NCI-H1092 (cell line): ENCODE measurements at places on chromosomes 2 and 18.
A peak's percentile ranks its signal among the peaks of the same experiment; 100 is the strongest.

GRCh38 chr2:150280231-150280630, 207.2 kb downstream of the RND3 start:
- DNase-seq, result no peak

DNA sequence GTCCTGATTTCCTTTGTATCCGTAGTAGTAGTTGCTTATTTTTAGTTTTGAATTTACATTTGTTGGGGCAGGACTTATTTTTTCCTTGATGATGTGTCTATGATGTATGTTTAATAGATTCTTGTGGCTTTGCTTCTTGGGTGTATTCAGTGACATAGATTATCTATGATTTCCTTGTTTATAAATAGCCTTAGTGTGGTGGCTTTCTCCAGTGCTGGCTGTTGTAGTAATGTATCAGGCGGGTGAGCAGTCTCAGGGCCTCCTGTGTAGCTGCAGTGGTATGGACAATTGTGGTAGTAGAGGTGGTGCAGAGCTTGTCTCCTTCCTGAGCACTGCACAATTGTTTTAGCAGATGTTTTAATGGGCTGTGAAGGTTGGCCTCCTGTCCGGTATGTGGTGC, 60.5 kb downstream of the SMCHD1 start:
- DNase-seq, result no peak

DNA sequence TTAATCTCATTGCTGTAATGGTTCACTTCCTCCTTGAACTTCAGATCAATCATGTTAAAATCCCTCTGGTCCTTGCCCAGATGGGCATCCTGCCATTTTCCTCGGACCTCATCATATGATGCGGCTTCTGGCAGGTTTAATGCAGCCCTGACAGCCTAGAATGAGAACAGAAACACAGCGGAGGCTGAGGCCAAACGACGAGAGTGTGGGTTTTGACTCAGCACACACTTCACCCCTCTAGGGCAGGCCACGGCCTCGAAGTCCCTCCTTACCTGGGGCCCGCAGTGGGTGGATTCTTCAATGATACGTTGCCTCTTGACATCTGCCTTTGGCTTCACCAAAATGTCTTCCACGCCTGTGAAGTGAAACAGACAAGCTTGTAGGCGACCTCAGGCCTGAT, 56.8 kb downstream of the POLR1A start:
- peak; percentile 29 for DNase-seq

DNA sequence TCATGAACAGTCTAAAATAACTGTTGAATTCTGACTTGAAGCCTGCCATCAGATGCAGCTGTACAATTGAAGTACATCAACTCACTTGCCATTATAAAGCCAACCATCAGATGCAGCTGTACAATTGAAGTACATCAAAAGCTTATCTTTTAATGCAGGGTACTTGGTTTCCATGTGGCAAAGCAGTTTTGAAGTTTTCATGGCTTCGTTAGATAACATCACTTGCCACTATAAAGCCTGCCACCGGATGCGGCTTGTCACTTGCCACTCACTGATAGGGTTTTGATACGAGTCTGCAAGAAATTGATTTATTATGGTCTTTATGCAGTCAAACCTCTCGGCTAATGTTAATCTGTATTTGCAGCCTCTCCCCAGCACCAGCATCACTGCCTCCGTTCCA, 1605.8 kb downstream of the SUCLG1 start:
- no peak for DNase-seq

- no peak for DNase-seq
These were observed 190.4 kb downstream of the PLCL1 start for GRCh38 chr2:197994751-197995150.

- no peak for DNase-seq
These were observed 3.7 kb downstream of the IER3IP1 start for GRCh38 chr18:47172476-47172875.

GRCh38 chr2:69559442-69560146, 83.9 kb downstream of the AAK1 start:
- no peak for DNase-seq

DNA sequence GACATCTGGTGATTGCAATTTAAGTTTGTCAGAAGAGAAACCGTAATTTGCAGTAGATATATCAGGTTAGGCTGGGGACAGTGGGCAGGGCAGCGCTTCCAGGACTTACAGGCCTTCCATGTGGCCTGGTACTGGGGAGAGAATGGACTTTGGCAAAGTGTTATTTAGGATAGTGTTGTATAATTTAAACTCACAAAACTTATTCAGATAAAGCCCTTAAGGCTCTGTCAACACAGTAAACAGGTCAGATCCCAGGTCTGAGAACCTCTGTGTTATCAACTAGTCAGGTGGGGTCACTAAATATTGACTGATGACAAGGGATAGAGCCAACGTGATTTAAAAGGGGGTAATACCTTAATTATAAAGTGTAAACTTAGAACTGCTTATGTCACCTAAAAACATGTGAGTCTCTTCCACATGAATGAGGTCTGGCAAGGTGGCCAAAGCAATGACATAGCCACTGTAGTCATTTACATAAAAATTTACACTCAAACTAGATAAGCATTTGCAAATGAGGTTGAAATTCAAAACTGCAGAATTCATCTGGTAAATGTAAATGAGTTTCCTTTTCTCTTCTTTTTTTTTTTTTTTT, 80.2 kb upstream of the DNMT3A start:
- DNase-seq, result no peak

- no peak for DNase-seq
These were observed 1318.5 kb upstream of the CELF4 start for GRCh38 chr18:38884050-38884449.

DNA sequence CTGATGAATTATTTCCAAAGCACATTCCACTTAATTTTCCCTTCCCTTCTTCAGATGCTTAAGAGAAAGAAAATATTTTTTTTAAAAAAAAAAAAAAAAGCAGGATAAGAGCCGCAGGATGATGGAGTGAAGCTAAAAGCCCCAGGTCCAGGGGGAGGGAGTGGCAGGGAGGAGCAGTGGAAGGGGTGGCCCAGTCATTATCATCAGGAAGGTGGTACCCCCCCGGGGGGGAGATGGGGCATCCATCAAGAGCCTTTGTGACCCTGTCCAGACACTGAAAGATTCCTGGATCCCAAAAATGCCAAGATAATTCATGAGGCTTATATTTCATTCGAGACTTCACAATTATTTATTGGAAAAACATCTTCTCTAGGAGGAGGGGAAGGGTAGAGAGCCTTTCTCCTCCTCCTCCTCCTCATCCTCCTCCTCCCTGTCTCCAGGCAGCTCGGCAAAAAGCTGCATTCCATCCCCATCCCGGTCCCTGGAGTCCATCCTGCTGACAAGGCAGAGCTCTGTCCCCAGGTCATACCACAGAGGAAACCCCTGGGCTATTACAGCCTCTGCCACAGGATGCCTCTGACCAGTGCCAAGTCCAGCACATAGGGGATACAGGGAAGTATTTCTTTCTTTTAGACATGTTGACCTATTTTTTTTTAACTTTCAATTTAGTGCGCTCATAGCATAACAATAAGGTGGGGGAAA, 125.3 kb downstream of the TWIST2 start:
- no peak for DNase-seq

DNA sequence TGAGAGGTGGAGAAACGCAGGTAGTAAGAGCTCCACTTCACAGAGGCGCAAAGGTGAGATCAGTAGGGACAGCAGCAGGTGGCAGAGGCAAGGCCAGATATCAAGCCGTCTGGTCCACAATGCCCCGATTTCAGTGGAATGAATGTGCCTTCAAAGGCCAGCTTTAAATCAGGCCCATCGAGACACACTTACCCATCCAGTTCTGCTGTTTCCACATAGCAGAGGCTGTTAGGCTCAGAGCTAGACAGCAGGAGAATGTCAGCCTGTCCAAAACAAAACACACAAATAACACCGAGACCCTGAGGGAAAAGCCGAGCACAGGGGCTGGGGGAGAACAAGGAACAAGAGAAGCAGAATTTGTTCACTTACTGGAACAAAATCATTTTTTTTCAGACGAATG, 75.8 kb upstream of the NARS1 start:
- no peak for DNase-seq

GRCh38 chr18:9782073-9782857, 74.2 kb downstream of the RAB31 start:
- no peak for DNase-seq

GRCh38 chr2:37825586-37825985, 99.5 kb upstream of the RMDN2 start:
- no peak for DNase-seq

DNA sequence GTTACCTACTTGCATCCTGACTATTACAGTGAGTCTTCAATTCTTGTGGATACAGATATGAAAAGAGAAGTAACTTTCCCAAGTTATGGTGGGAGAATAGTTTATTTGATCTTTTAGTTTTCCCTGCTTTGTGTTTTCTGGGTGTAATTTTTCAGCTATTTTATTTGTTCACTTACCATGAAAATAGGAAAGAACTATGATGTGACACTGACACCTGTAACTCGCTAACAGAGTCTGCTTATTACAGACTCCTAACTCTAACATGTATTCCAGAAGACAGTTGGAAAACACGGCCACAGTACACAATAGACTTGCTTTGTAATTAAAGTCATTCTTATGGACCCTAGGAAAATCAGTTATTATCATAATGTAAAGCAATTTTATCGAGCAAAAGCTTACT, 323.2 kb downstream of the LRRTM1 start:
- DNase-seq, result no peak

- no peak for DNase-seq
These were observed 109.8 kb upstream of the CHRNA1 start for GRCh38 chr2:174874085-174874484.

DNA sequence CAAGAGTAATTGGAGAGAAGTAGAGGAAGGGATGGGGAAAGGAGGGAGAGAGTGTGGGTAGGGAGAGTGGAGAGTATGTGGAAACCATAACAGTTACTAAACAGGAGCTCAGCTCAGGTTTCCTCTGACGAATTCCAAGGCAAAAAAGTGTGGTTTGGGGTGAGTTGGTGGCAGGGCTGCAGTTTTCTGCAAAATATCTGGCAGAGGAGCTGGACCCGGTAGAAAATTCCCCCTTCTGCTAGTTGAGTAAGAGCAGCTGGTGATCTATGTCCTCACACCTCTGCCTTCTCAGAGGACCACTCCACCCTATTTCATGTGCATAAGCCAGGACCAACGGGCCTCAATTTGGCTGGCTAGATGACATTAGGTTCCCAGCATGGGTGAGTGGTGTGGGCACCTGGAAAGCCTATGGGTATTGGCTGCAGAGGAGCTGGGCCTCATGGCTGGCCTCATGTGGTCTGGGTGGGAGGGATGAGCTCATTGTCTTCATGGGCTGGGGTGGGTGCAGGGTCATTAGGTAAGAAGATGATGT, 13.2 kb downstream of the NRP2 start:
- DNase-seq, result no peak

GRCh38 chr2:175755656-175756386, 246.2 kb downstream of the LNPK start:
- DNase-seq, result no peak

DNA sequence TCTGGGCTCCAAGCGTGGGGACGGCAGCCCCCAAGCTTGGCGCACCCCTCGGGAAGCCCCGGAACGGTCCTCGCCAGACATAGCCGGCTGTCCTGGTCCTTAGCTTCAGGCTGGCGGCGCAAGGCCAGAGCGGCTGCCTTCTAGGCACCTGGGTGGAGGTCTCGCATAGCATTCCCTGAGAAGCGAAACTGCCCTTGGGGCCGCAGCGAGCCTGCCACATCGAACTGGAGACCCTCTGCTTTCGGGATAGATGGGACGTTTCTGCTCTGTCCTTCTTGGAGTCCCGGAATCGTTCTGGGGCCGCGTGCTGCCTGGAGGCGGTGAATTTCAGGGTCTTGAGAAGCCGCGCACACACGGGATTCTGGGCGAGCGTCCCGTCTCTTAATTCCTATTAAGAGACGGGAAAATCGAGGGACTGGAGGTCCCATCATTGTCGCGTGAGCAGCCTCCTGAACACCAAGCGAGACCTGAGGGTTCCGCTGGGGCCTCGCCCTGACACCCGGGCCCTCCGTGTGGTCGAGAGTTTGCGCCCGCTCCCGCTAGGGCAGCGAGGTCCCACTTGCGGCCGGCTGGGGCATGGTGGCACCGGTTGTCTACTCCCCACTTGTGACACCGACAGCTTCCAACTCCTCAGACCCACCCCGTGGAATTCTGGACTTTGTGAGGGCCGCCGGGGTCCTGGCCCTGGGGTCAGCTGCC, 9.7 kb upstream of the EN1 start:
- no peak for DNase-seq

GRCh38 chr2:154556146-154556545, 142.3 kb upstream of the KCNJ3 start:
- DNase-seq, result no peak

DNA sequence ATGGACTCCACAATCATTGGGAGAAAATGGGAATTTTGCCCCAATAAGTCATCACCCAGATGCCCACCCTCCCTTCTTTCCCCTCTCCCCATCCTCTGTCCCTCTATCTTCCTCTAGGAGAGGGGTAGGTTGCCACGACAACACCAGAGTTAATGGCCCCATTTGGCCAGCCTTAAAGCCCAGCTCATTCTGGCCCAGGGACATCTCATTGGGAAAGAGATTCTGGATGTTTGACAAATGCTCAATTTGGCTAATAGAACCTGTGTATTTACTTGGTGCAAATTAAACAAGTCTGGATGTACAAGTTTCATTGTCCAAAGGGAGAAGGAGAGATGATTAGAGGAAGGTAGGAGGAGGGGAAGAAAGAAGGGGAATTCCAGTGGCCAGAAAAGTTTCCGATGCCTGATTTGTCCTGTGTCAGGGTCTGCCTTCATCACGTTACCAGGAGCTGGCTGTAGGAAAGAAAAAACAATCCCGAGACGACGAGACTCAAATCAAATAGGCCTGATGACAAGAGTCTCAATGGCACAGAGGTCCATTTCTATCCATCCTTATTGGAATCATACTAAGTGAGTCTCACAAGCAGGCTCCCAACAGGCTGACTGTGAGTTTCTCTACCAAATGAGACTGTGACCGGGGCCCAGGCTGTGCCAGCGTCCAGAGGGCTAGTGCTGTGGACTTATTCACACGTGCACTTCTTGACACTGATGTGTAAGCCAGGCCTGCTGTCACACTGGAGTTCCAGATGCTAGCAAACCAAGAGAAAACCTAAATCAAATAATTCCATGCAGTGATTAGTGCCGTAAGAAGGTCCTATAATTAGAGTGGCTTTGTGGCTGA, 265.2 kb upstream of the APCDD1 start:
- DNase-seq, result no peak

- DNase-seq, result no peak
These were observed 5.7 kb downstream of the RAMP1 start for GRCh38 chr2:237864940-237865622.

DNA sequence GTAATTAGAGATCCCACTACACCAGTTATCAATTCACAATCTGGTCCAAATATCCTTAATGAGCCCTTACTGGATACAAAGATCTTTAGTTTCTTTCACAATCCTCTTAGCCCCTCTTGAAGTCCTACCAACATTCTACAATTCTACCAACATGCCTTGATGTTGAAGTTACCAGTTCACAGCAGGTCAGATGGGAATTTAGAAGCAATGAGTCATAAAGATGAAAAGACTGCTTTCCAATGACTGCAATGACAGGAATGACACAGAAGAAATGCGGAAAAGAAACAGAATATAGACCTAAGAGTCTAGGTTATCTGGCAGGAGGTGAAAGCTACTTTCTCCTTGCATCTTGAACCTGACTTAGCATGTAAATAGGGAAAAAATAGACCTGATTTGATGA, 24.5 kb downstream of the RTTN start:
- no peak for DNase-seq
